ENCODE measurements at places on chromosomes 6 and 20.
A peak's percentile ranks its signal among the peaks of the same experiment; 100 is the strongest.

- DNase-seq: peak; percentile 58
Observed at GRCh38 chr6:37433657-37434271, 743 bp downstream of the CMTR1 start.

GRCh38 chr20:61731363-61732181 lies 334.1 kb downstream of the TAF4 start:
- DNase-seq: no peak

DNA sequence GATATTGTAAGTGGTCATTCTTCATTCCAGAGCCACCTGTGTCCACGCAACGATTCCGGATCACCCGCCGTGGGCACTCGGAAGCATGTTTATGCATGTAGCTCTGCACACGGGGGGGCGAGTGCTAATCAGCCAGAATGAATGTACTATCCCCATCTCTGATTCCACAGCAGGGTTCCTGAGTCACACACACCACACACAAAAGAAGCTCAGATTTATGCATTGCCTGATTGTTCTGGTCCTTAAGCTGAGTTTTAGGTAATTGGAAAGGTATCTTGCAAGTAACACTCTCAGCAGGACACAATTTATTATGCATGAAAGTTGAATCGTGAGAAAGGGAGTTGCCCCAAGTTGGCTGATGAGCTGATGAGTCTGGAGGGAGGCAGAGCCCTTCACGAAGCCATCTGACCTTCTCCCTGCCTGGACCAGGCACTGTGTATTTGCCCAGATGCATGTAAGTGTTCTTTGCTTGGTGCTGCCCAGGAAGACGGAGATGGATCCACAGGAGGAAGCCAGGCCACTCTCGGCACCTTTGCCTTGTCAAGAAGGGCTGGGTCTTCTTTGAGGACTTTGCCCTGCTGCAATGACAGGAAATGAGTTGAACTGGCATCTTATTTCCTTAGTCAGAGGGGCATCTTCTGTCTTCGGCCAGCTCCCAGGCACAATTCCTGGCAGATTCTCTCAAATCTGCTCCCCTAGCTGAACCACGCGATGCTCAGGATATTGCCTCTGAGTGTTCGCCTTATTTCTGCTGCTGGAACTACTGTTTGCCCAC lies 141.1 kb downstream of the SYNDIG1 start:
- DNase-seq: no peak

- no peak for DNase-seq
Observed at GRCh38 chr6:128284128-128284527, 236.3 kb downstream of the PTPRK start.

DNA sequence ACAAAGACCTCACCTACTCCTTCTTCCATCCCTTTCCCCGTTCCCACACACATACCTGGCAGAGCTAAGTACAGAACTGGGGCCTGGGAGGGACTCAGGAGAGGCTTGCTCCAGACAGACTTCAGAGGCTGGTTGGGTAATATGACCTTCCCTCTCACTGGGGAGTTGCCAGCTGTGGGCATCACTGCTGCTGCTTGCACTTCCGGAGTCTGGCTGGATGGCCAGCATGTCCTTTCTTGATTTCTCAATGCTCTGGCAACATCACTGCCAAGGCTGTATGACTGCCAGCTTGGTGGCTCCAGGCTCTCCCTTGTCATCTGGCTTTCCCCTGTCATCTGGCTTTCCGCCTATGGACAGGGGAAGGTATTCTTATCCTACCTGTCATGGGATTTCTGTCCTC lies 47.8 kb downstream of the CDH22 start:
- no peak for DNase-seq

GRCh38 chr6:167906899-167907298 lies 80.2 kb downstream of the AFDN start:
- DNase-seq: no peak

DNA sequence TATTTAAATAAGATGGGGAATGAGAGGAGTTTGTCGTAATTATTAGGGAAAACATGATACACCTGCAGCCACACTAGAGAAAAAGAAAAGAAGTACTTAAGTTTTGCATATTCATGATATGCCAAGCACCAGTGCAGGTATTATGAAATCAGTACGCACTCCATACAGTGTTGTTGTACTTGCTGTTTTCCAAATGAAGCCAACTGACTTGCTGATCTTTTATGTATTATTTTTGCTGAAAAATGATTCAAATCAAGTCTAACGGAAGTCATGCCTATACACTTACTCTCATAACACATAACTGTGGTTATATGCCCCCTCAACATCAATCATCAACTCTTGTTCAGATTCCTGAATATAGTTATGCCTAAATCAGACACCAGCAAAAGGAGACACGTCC lies 584.9 kb upstream of the EYS start:
- DNase-seq: no peak

- peak; percentile 37 for DNase-seq
Observed at GRCh38 chr20:25195962-25196785, 662 bp downstream of the ENTPD6 start.

DNA sequence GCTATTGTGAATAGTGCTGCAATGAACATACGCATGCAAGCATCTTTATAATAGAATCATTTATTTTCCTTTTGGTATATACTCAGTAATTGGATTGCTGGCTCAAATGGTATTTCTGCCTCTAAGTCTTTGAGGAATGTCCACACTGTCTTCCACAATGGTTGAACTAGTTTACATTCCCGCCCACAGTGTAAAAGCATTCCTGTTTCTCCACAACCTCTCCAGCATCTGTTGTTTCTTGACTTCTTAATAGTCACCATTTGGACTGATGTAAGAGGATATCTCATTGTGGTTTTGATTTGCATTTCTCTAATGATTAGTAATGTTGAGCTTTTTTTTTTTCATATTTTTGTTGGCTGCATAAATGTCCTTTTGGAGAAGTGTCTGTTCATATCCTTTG lies 208.7 kb downstream of the PHF3 start:
- no peak for DNase-seq

GRCh38 chr6:152151920-152152319 lies 344.4 kb downstream of the ESR1 start:
- no peak for DNase-seq

DNA sequence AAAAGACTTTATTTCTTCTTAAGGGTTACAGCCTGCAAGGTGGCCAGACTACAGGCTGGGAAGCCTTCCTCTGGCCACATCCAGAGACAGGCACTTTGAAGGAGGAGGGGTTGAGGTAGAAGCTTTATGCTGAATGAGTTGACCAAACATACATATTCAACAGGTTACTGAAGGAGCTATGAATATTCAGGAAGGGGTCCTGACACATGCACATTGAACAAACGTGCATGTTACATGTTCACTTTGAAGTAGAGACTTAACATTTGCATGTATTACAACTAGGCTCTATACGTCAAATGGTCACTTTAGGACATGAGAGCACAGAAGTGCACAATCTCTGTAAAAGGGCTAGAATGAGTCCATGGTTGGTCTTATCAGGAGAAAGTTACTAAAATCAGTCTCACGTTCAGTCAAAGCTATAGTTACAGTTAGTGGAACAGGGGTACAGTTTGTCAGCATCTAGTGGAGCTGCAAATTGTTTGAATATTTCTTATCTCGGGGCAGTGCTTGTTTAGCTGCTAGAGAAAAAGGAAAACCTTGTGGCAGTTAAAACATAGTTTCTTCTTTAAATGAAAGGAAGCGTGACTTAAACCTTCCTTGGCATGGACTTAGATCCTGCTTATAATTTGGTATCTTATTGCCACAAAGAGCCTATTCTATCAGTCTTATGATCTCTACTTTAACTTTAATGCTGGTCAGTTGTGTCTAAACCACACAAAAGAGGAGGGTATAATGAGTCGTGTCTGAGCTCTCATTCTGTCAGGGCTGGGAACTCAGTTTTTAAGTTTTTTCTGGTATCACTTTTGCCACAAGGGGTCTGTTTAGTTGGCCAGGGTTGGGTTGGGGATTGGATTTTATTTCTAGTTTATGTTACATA lies 4.6 kb upstream of the ZSCAN9 start:
- no peak for DNase-seq

GRCh38 chr6:127963495-127963894 lies 62.6 kb upstream of the THEMIS start:
- DNase-seq: no peak

DNA sequence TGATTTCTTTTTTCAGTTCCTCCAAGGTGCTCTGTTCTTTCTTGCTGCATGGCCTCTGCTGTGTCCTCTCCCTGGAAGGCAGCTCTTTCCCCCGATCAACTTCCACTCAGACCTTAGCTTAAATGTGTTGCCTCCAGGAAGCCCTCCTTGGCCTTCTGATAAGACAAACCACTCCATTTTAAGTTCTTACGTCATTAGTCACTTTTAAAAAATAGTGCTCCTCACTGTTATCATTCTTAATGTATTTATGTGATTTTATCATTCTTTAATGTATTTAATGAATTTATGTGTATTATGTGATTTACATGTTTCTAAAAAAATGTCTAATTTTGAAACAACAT lies 12.2 kb upstream of the MANBAL start:
- no peak for DNase-seq

- DNase-seq: no peak
Observed at GRCh38 chr6:107185391-107185970, 70.2 kb upstream of the BEND3 start.

DNA sequence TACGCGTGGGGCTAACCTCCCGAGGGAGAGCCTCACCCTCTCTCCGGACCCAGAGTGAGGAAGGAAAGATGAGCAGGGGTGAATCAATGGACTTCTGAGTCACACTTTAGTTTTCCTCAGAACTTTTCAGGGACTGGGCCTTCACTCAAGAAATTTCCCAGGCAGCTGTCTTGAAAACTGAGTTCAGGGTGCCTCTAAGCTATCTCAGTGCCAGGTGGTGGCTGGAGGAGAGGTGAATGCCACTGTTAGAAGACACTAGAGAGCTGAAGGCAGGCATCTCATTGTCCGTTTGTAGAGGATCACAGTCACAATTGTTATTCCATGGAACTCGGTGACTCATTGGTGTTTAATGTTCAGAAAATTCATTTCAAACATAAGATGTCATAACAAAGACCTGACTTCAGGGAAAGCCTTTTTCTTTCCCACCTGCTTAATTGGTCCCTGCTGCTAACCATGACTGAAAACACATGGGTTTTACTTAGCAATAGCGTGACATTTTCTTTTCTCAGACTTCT lies 5.3 kb upstream of the SERPINB6 start:
- no peak for DNase-seq

GRCh38 chr6:159981071-159981402 lies 12.2 kb downstream of the IGF2R start:
- DNase-seq: no peak

- peak; percentile 43 for DNase-seq
Observed at GRCh38 chr20:37901654-37902503, 1.0 kb upstream of the VSTM2L start.

- DNase-seq: no peak
Observed at GRCh38 chr6:114762145-114762544, 419.3 kb upstream of the HS3ST5 start.

DNA sequence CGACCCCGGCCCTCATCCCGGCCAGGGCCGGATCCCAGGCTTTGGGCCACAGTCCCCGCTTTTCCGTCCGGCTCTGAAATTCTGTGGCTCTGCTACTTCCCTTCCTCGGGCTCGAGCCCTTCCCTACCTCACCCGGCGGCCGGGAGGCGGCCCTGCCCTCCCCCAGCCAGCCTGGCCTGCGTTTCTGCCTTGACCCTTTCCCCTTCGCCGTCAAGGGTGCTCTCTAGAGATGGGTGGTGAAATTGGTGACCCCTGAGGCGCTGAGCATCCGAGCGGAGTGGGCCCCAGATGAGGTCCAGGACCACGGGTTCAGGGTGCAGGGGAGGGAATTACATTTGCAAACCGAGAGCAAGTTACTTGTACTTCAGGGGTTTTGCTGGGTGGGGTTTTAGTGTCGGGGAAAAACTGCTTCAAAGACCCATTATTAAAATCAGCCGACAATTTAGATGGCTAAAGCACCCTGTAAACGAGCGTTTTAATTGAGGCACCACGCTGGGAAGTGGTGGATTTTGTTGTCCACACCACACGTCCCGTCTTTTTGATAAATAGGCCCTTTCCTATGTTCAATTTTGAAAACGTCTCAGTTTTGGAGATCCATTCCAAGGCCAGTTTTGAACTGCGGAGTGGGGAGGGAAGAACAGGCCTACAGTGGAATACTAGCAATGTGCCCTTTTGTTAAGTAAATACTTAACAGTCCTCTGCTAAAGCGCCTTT lies 9.9 kb downstream of the TFAP2A start:
- no peak for DNase-seq

DNA sequence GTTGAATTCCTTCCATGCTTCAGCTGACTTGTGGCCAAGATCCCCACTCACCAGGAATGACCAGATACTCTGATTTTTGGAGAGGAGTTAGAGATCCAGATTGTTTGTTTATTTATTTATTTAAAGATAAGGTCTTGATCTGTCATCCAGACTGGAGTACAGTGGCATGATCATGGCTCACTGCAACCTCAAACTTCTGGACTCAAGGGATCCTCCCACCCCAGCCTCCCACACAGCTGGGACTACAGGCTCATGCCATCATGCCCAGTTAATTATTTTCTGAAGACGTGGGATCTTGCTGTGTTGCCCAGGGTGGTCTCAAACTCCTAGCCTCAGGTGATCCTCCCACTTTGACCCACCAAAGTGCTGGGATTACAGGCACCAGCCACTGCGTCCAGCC lies 4.1 kb upstream of the SPATA2 start:
- no peak for DNase-seq

DNA sequence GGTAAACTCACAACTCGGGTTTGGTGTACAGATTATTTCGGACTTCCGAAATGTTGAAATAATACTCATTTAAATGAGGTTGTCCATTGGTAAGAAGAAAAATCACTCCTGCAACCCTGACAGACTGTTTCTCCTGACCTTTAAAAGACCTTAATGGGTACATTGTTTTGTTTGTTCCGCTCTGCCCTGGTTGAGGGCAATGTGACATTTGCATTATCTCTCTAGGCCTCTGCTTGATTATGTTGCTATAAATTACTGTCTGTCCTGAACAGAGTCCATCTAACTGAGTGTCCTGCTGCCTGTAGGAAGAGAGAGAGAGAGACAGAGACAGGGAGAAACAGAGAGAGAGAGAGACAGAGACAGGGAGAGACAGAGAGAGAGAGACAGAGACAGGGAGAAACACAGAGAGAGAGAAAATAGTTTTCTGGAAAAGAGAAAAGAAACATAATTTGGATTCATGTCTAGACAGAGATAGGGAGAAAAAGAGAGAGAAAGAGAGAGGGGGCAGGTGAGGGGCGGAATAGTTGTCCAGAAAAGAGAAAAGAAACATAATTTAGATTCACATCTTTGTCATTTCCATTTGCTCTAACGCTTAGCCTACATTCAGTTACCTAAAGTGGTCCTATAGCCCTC lies 83.2 kb downstream of the SHLD1 start:
- no peak for DNase-seq
